Stimulated activated CD4-positive, alpha-beta T cell treated with anti-CD3 and anti-CD28 coated beads, TNF-alpha, amount 100 ng/mL, for 4 hours (primary cell): ENCODE measurements at places on chromosomes 13 and 19.

GRCh38 chr13:32031815-32032370 lies 319 bp downstream of the FRY start:
- DNase-seq = no peak

DNA sequence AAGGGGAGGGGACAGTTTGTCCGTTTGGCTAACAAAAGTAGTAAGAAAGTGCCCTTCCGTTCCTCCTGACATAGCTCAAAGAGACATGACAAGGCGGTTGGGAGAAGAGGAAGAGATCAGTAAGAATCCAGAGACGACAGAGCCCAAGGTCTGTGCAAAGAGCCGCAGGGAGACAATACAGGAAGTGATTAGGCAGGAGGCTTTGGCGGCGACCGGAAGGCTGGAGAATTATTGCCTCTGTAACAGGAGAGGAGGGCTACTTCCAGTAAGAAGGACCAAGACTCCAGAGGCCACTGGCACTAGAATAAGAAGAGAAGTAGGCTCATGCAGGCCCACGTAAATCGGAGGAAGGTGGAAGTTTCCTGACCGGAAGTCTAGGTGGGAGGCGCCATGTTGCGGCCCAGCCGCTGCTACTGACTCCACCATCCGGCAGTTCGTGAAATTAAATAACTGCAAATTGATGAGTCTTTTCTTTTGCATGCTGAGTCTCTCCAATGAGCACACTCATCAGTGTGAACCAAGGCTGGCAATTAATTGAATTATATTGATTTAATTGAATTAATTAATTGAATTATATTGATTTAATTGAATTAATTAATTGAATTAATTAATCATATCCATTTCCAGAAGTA lies 9.9 kb downstream of the RFX2 start:
- no peak for DNase-seq

DNA sequence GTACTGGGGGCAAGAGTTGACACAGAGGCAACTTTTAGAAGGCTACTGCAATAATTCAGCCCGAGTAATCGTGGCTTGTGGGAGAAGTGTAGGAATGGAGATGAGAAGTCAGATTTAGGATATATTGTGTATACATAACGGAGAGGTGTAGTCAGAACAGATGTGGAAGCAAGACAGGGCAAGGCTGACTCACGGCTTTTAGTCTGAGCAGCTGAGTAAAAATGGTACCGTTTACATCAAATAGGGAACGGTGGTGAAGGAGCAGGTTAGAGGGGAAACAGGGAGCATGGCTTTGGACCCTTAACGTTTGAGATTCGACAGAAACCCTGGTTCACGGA lies 796 bp upstream of the LSM14A start:
- DNase-seq = peak; percentile 14

DNA sequence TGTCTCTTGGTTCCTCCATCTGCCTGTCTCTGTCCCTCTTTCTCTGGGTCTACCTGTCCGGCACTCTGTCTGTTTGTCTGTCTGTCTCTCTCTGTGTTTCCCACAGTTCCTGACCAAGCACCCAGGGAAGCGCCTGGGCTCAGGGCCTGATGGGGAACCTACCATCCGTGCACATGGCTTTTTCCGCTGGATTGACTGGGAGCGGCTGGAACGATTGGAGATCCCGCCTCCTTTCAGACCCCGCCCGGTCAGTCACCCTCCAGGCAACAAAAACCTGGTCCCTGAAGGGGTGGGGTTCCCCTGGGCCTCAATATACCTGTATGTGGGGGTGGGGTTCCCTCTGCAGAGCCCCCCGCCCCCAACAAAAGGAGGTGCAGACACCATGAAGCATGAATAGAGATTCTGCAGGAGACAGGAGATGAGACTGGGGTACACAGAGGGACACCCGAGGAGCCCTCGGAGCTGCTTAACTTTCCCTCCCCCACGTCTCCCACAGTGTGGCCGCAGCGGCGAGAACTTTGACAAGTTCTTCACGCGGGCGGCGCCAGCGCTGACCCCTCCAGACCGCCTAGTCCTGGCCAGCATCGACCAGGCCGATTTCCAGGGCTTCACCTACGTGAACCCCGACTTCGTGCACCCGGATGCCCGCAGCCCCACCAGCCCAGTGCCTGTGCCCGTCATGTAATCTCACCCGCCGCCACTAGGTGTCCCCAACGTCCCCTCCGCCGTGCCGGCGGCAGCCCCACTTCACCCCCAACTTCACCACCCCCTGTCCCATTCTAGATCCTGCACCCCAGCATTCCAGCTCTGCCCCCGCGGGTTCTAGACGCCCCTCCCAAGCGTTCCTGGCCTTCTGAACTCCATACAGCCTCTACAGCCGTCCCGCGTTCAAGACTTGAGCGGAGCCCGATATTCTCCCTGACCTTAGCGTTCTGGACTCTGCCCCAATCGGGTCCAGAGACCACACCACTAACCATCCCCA lies 2.6 kb upstream of the CACNG7 start:
- DNase-seq = peak; percentile 46

GRCh38 chr13:41413872-41414271 lies 43.5 kb upstream of the RGCC start:
- no peak for DNase-seq

GRCh38 chr19:8575467-8575997 lies 1.7 kb downstream of the MYO1F start:
- no peak for DNase-seq
